Activated CD4-positive, alpha-beta T cell treated with anti-CD3 and anti-CD28 coated beads, Interleukin-2, amount 50 U/mL, for 1 hour (primary cell): ENCODE measurements at places on chromosomes 6 and 20.

DNA sequence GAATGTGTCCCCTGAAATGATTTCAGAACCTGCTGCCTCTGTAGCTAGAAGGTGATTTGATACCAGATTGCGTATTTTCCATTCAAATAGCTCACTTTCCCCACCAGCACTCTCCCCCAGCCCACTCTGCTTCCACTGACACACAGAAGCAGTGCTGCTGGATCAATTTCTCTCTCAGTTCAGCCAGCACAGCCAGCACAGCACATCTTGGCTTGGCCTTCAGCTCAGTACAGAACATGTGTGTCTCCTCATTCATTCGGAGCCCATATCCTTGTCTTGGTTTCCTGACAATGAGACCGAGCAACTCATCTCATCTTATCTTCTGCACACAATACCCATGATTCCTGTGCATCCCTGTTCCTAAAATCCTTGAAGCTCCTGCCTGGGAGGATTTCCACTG lies 33.8 kb upstream of the CD83 start:
- no peak for DNase-seq

- no peak for DNase-seq
Measured at GRCh38 chr6:166803471-166803870, 152.9 kb downstream of the RNASET2 start.

GRCh38 chr6:160055813-160056212 lies 65.8 kb upstream of the SLC22A1 start:
- no peak for DNase-seq

- no peak for DNase-seq
Measured at GRCh38 chr20:50744143-50744792, 12.9 kb downstream of the PARD6B start.

- no peak for DNase-seq
Measured at GRCh38 chr6:142913036-142913510, 31.9 kb downstream of the HIVEP2 start.

- peak; percentile 93 for DNase-seq
Measured at GRCh38 chr6:28080631-28081485, 490 bp downstream of the ZNF165 start.

- DNase-seq, result no peak
Measured at GRCh38 chr20:5596401-5597193, 153.6 kb upstream of the SHLD1 start.

GRCh38 chr6:97775012-97775411 lies 492.0 kb upstream of the MMS22L start:
- DNase-seq, result no peak

- no peak for DNase-seq
Measured at GRCh38 chr6:938271-938905, 245.4 kb upstream of the EXOC2 start.

- DNase-seq, result no peak
Measured at GRCh38 chr20:61385731-61386130, 133.7 kb downstream of the CDH4 start.
